ENCODE measurements at places on chromosomes 7 and 10.

- DNase-seq: no peak
Observed at GRCh38 chr7:139772115-139772514, 5.7 kb downstream of the HIPK2 start.

DNA sequence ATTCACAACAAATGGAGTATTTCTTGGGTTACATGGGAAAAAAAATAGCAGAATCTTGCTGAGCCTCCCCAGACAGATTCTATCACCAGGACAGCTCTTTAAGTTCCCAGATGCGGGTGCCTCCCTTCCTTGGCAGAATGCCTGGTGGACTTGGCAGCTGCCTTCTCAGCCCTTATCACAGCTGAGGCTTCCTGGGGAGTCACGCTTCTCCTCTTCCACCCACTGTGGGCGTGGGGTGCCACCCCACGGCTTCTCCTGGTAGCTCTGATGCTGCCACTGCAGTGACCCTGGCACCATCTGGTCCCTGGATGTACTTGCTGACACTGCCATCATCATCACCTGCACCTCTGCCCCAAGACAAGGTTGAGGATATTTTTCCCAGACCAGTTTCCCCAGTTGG is 16.2 kb upstream of the NME8 start:
- no peak for DNase-seq

DNA sequence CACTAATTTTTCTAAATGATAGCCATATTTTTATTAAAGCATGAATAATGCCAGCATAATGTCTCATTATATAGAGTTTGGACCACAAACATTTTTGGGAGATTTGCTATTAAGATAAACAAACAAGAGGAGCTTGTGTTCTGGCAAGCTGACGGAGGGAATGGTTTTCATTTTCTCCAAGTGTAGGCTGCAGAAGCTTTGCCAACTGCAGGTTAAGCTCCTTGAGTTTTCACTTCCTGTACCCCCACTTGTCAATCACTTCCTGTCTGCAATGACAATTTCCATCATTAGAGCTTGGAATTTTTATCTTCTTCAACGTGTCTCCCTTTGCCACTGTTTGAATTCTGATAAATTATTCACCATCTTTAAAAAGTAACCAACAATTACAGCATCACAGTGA is 13.4 kb downstream of the EBF3 start:
- no peak for DNase-seq

DNA sequence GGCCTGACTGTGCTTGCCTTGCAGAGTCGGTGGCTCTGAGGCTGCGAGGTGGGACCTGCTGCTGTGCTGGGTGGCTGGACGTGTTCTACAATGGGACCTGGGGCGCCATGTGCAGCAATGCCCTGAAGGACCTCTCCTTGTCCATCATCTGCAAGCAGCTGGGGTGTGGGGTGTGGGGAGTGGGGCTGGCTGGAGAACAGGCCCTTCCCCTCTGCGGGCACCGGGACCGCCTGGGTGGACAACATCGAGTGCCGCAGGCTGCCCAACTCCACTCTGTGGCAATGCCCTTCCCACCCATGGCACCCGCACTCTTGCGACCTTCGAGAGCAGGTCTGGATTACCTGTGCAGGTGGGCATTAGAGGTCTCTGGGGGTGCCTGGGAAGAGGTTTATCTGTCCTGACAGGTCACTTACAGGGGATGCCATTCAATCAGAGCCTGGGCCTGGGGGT is 10.9 kb downstream of the SCART1 start:
- DNase-seq: no peak

GRCh38 chr7:21749378-21749777 is 196.3 kb downstream of the CDCA7L start:
- DNase-seq: no peak

DNA sequence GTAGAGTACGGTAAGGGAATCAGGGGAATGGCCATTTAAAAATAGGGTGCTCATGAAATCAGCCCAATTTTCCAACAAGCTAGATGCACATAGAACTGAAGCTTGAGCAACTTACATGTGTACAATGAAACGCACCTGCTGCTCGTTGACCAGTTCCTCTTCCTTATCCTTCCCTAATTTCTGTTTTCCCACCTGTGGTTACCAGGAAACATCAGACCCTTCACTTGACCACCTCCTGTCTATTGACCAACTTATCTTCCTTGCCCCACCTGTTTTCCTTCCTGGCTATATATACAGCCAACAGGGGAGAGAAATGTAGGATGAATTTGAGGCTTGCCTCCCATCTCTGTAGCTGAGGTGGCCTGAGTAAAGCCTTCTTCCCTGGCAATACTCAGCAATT is 37.8 kb upstream of the RAPGEF5 start:
- no peak for DNase-seq

GRCh38 chr7:2520131-2520760 is 672 bp downstream of the LFNG start:
- DNase-seq: no peak

DNA sequence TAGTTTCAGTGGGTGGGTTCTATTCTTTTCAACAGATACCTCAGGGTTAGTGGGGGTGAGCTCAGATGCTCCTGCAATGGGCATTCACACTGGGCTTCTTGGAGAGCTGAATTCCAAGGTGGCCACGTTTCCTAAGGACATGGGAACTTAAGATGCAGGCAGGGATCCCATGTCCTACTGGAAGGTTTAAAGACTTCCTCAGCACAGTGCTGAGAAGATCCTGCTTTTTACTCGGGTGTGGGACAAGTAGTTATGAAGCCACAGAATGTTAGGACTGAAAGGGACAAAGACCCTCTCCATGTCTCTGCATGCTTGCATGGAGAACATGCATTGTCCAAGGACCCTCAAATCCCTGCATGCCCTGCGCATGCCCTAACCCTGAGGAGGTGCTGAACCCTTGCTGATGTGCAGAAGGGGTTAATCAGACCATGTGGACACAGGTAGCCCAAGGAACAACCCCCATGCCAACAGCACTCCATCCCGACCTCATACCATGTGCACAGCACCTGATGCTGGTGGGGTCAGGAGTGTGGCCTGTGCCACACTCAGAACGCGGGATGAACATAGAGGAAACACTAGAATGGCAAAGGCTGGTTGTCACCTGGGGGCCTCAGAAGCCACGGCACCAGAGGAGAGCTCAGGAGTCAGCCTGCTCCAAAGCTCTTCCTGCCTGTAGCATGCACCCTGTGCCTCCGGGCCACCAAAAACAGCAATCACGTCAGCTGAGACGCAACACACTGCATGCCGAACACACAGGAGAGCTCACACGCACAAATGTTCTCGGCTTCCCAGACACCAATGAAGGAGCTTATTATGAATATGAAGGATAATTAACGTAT is 15.2 kb downstream of the IL2RA start:
- no peak for DNase-seq

GRCh38 chr7:91019686-91020385 is 244.4 kb upstream of the FZD1 start:
- DNase-seq: no peak
